ENCODE measurements at places on chromosomes 5 and 9.

DNA sequence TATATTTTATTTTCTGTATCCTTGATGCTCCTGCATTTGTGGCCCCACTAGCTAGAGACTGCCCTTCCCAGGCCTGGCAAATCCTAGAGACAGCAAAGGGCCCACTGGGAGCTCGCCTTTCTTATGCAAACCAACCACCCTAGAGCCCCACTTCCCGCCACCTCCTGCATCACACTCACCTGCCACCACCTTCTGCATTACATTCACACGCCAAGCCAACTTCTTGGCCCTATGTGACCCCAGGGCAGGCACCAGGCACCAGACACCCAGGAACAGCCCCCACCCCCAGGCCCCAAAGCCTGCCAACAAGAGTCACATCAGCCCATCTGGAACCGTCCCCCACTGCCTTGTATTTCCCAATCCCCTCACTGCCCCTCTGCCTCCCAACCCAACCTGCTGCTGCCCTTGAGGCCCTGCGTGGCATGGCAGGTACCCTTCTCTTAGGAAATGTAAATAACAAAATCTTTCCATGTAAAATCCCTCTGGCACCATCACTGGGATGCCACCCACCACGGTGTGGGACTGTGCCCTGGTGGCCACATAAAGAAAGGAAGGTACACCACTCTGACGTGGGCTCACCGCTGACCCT, 22.0 kb downstream of the ROR2 start:
- no peak for DNase-seq

GRCh38 chr9:36138901-36139300, 2.4 kb downstream of the GLIPR2 start:
- no peak for DNase-seq

GRCh38 chr9:98967257-98967656, 23.6 kb downstream of the COL15A1 start:
- no peak for DNase-seq

GRCh38 chr5:155728857-155729683, 597.9 kb upstream of the SGCD start:
- no peak for DNase-seq

DNA sequence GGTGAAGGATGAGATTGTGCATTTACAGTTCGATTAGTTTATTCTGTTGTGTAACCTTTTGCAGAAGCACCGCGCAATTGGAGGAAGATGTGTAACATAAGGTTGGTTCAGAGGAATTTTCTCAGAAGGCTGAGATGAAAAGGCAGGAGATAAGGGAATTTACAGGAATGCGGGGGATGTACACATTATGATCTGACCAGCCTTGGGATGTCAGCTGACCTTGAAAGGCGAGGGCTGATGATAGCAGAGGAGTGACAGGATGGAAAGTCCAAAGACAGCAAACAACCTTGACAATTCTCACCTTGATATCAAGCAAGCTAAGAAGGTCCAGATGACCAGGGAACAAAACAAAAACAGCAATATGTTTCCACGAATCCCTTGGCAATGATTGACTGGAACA, 88.8 kb downstream of the OTULIN start:
- no peak for DNase-seq

DNA sequence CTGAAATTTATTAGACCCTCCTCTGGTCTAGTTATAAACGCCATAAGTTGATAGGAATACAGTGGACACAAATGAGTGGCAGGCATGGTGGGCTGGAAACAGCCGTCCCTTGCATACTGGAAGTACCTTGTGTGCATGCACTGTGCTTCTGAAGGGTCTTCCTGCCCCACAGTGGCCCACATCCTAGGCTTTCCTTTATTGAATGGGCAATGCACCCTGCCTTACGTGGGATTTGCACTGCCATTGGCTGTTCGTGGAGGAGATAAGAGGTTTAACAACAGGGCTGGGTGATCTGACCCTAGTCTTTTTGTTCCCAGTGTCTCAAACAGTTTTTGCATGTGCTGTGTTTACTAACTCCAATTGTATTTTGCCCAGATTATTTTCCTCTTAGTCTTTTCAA, 480.8 kb downstream of the GADD45G start:
- no peak for DNase-seq

- DNase-seq, result no peak
Observed at GRCh38 chr9:97554566-97555075, 53.2 kb downstream of the TMOD1 start.

GRCh38 chr5:170216257-170216864, 16.4 kb upstream of the C5orf58 start:
- DNase-seq, result peak; percentile 38

- no peak for DNase-seq
Observed at GRCh38 chr9:129613520-129614175, 7.3 kb downstream of the C9orf50 start.

DNA sequence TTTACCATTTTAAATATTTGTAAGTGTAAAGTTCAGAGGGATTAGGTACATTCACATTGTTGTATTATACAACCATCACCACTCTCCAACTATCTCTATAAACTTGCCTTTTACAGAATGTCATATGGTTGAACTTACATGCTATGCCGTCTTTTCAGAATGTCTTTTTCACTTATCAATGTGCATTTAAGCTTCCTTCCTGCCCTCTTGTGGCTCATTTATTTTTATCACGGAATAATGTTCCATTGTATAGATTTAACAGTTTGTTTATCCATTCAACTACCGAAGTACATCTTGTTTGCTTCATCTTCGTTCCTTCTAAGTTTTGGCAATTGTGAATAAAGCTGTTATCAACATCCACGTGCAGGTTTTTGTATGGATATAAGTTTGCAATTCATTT, 133.3 kb upstream of the C6 start:
- DNase-seq, result peak; percentile 5

DNA sequence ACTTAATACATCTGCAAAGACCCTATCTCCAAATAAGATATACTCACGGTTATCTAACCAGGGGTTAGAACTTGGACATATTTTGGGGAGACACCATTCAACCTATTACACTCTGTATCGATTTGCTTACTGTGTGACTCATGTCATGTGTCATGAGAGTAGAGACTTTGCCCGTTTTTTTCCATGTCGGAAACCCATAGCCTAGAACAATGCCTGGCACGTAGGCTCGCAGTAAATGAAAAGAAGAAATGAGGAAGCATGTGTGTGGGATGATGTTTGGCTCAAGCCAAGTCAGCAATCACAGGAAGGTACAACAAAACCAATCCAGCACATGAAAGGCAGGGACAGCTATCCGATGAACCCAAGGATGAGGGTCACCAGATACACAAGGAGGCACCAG, 94.6 kb upstream of the DNAH5 start:
- DNase-seq, result no peak

DNA sequence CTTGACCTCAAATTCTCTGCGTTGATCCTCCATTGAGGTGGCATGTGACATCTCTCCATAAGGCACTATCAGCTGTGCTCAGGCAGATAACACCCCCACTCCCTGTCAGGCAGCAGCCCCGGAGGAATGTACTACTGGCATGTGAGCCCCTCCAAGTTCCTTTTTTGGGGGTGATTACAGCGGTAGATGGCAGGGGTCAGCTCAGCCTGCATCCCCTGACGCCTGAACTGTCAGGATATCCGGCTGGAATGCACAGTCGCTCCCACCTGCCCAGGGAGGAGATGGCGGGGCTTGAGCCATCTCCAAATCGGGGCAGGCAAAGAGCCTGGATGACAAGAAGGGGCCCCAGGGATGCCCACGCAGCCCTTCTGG, 40.8 kb downstream of the FAM78A start:
- DNase-seq, result no peak

- no peak for DNase-seq
Observed at GRCh38 chr5:16866795-16867576, 69.1 kb downstream of the MYO10 start.

GRCh38 chr5:58025809-58026208, 434.1 kb downstream of the PLK2 start:
- DNase-seq, result no peak

GRCh38 chr5:167294882-167295680, 996.4 kb upstream of the WWC1 start:
- peak; percentile 88 for DNase-seq

- DNase-seq, result no peak
Observed at GRCh38 chr9:113474360-113475028, 11.0 kb downstream of the RGS3 start.

- DNase-seq, result no peak
Observed at GRCh38 chr9:1028501-1029190, 21.5 kb upstream of the DMRT2 start.

GRCh38 chr5:161507591-161507990, 38.9 kb downstream of the GABRB2 start:
- DNase-seq, result peak; percentile 8

DNA sequence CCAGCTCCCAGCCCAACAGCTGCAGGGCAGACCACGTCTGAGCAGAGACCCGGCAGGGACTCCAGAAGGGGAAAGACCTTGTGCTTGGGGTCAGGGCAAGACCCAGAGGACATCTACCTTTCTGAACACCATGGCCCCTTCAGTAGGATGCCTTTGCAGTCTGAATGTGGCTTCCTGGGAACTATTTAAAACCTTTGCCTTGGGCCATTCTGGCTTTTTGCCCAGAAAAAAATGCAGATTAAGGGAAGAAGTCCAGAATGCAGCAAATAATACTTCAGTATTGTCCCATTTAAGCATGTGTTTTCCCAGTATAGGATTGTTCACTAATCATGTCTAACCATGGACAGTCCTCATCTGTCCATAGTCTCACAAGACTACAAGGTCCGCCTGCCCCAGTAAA, 67.5 kb upstream of the ERCC6L2 start:
- DNase-seq, result peak; percentile 34

DNA sequence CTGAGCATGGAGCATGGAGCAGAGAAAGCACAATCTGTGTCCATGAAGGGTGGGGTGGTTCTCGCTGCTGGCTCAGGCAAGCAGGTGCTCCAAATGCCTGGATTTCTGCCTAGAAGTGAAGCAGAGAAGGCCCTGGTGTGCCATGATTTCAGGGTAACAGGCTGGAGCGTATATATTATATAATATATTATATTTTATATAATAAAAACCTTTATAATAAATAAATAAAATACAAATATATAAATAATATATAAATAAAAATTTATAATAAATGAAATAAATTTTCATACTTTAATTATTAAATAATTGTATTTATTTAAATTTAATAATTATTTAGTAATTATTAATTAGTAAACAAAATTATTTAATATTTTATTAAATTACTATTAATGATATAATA, 707.4 kb upstream of the COX7C start:
- DNase-seq, result no peak

DNA sequence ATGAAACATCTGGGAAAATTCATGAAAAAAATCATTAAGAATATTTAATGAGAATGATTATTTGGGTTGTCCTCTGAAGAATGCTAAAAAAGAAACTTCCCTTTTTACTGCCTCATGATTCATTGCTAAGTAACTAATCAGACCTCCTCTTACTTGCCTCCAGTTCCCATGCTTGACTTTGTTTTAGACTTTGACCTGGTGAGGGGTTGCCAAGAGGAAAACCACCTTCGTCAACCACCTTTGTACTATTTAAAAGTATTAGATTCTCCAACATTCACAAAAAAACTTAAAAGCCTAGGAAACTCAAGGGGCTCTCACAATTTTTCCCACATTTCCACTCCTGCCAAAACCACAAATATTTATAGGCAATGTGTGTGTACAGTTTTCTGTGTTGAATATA, 115.2 kb upstream of the ST8SIA4 start:
- DNase-seq, result peak; percentile 62

DNA sequence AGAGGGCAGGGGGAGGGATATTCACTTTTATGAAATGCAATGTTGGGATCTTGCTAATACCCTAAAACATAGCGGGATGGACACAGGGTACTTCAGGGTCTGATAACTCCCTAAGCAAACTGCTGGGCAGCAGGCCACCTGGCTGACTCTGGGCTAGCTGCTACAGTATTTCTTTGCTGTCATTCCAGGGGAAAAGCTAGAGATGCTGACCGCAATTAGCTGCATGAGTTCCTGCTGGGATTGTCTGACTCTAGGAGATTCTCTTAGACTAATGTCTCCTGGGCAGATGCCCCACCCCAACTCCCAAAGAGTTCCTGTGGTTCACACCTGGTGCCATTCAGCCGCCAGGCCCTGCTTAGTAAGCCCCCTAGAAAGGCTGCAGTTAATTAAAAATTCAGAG, 69.9 kb downstream of the PSAT1 start:
- peak; percentile 54 for DNase-seq

GRCh38 chr5:180636016-180636402, 13.4 kb downstream of the FLT4 start:
- DNase-seq, result no peak

GRCh38 chr9:119027901-119028699, 341.1 kb downstream of the BRINP1 start:
- DNase-seq, result no peak

DNA sequence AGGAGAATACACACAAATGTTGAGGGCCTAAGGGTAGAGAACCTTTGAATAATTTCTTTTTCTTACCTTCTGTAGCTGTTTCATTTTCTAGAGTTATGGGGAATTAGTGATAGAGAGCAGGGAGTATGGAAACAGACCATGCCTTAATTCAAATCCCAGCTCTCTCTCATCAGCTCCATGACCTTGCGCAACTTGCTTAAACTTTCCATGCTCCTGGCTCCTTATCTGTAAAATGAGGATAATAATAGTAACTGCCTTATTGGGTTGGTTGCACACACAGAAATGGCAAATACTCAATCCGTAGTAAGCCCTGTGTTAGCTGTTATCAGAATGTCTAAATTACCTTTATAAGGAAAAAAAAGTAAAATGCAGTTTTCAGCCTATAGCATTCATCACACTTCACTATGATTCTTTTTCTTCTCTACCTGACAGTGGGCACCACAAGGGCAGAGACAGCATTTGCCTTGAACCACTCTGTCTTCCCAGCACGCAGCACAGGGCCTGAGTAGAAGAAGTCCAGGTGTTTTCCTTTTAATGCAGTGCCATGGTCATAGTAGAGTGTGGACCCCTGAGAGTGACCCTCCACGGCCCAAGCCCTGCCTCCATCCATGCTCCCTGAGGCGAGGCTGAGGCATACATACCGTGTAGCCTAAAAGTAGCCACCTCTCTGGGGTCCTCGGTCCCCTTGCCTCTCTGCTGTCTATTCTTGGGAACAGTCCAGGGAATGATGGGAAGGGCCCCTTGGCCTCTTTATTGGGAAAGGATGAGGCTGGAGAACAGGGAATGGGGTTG, 17.4 kb downstream of the C5orf15 start:
- no peak for DNase-seq

DNA sequence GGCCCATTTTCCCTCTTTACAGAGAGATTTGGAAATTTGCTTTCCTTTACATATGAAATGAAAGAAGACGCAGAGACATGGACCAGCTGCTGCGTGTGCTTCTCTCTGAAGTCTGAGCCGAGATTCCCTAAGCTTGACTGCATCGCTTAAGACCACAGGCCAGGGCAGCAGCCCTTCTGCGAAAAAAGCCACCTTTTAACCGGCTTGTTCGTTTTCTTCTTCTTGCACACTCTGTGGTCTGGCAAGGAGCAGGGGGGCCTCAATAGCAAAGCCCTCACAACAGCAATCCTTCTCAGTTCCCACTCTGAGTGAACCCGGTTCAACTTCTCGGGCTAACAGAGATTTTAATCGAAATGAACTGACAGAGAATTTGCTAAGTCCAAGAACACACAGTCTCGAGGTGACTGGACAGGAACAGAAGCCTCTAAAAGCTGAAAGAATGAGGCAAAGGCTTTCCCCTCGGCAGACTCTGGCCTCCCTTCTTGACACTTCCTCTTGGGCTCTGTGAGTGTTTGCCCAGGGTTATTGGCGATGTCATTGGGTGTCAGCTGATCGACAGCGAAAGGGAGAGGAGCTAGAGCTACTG, 512.9 kb upstream of the KLF4 start:
- DNase-seq, result no peak

- DNase-seq, result no peak
Observed at GRCh38 chr5:76252437-76252836, 150.6 kb upstream of the IQGAP2 start.

GRCh38 chr9:125235804-125236519, 5.2 kb downstream of the HSPA5 start:
- DNase-seq, result no peak

Measured in astrocyte of the cerebellum (primary cell).